ENCODE measurements at places on chromosomes 2 and 18. TPM values are rescaled to one million over a fixed set of nuclear protein-coding genes. Genes with fewer than 3 reads are reported as not detected.

DNA sequence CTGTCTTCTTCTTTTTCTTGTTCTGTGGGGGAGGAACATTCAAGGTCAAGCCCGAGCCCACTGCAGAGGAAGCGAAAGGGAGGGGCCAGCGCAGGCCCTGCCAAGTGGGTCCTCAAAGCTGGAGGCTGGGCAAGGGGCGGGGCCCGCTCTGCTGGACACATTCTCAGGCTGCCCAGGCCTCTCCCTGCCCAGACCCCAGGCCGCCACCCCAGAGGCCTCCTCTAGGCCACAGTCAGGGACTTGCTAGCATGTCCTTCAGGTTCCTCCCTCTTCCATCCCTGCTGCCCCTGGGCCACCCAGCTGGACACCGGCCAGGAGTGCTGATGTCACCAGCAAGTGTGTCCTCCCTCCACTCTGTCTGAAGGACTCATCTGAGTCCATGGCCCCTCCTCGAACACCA is 44.1 kb downstream of the KIF1A start:
- DNase-seq, result no peak

GRCh38 chr18:23494992-23495391 is 8.3 kb upstream of the RMC1 start:
- no peak for DNase-seq

MC2R gene
- not detected for total RNA-seq

SLC9A4 gene
- not detected for total RNA-seq

Measured in mucosa of descending colon (tissue), 3 donors.